ENCODE measurements at places on chromosomes 7 and 10.

GRCh38 chr10:98267069-98267893, 713 bp downstream of the LOXL4 start:
- no peak for DNase-seq

GRCh38 chr10:133358925-133359310, 1.1 kb upstream of the FUOM start:
- DNase-seq = no peak

DNA sequence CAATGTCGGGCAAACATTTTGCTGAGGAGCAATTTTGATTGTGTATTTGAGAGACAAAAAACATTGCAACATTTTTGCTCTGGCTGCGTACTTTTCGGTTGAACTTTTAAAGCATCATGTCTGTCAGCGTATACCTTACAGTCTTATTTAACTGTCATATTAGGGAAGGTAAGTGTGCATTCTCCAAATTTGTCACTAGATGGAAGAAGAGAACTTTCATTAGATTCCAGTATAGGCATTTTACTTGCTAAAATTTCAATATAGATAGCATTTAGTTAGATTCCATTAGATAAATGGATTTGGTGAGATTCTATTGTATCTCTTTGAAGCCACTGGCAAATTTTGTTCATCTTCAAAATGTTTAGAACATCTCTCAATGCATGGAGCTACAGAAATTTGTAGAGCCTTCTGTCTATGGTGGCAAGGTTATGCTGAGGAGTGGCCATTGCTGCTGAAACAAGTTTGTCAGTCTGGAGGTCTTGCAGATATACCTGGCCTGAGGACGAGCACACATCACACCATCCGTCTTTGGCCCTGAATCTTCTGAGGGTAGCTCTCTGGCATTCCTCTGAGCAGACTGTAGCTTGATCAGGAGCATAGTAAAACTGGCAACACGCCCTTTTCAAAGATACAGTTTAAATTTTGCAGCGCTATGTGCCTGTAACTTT, 437.5 kb upstream of the MBL2 start:
- no peak for DNase-seq

- no peak for DNase-seq
Observed at GRCh38 chr10:60147576-60148265, 241.4 kb upstream of the CCDC6 start.

DNA sequence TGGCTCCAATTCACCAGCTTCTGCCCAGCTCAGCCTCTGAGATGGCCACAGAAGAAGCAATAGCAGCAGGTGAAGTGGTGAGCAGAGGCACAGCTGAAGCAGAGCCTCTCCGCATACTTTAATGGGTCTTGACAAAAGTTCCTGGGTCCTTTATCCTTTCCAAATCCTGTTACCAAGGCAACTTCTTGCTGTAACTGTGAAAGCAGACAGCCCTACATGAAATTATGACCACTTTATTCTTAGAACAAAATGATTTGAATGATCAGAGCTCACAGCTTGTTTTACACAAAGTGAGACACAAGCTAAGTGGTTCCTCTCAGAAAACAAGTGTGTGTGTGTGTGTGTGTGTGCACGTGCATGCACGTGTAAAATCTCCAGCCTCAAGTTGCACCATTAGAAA, 245.6 kb downstream of the HTR7 start:
- DNase-seq = no peak

GRCh38 chr7:157676456-157677255, 339.9 kb downstream of the DNAJB6 start:
- DNase-seq = no peak

Measured in activated CD4-positive, alpha-beta memory T cell treated with anti-CD3 and anti-CD28 coated beads for 36 hours (primary cell).